ENCODE measurements at places on chromosomes 4 and X.

DNA sequence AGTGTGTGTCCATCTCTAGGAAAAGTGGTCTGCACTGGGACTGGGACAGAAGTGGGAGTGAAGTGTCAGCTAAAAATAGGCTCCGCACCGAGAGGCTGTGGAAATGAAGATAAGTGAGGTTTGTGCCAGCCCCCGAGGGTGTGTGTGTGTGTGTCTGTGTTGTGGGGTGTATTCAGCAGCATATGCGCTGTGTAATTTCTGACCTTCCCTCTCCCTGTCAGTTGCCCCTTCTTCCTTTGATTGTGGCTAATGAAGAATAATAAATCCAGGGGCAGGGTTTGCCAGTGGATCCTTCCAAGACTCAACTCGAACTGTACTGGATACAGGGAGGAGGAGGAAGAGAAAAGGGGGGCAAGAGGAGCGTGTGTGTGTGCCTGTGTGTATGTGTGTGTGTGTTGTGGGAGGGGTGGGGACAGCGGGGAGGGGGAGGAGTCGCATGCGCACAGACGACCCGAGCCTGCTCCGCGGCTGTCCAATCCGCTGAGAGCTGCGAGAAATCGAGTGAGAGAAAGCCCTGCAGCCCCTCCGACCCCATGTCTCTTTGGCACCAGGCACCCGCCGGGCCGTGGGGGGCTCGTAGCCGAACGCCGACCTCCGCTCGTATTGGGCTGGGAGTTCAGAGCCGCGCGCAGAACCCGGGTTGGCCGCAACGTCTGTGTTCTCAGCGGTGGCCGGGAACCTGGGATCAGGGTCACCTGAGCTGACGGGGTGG lies 916 bp upstream of the POU4F2 start:
- DNase-seq, result no peak

GRCh38 chrX:52576946-52577345 lies 60.1 kb upstream of the XAGE1B start:
- DNase-seq, result no peak

DNA sequence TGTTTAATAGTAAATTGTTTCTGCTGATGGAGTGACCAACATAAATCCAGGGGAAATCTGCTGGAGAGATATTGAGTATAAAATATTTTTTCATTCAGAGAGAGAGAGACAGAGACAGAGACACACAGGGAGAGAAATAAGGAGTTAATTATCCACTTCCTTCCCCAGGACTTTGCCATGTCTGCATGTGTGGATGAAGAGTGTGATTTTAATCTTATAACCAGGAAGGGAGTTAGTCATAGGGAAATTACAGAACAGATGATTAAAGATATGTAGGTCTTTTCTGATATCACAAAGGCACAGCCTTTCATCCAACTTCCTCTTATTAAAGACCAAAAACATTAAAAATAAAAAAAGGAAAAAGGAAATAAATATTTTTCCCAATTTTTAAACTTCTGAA lies 526.3 kb downstream of the SPRY1 start:
- no peak for DNase-seq

DNA sequence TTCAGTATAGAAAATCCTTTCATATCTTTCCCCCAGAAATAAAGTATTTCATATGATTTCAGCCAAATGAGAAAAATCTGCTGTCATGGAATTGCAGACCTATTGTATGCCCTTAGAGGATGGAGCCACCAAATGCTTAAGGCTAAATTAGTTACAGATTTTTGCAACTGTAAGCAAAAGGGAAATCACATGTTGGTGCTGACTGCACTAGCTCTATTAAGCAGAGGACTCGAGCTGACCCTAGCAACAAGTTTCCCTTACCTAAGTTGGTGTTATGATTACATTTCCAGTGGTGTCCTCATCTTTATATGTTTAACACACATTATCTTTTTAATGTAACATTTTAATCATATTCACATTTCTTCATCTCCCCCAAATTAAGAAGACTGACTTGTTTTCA lies 58.3 kb upstream of the DOCK11 start:
- no peak for DNase-seq

- no peak for DNase-seq
Measured at GRCh38 chrX:47247999-47248320, 15.2 kb downstream of the USP11 start.

- no peak for DNase-seq
Measured at GRCh38 chr4:71785959-71786358, 2.1 kb upstream of the GC start.

- no peak for DNase-seq
Measured at GRCh38 chr4:141759796-141760425, 123.5 kb downstream of the IL15 start.

- no peak for DNase-seq
Measured at GRCh38 chrX:76147106-76147505, 25.8 kb upstream of the PBDC1 start.

GRCh38 chr4:133972586-133972985 lies 229.0 kb downstream of the PABPC4L start:
- DNase-seq, result no peak

GRCh38 chrX:109601486-109601885 lies 23.5 kb downstream of the KCNE5 start:
- no peak for DNase-seq

DNA sequence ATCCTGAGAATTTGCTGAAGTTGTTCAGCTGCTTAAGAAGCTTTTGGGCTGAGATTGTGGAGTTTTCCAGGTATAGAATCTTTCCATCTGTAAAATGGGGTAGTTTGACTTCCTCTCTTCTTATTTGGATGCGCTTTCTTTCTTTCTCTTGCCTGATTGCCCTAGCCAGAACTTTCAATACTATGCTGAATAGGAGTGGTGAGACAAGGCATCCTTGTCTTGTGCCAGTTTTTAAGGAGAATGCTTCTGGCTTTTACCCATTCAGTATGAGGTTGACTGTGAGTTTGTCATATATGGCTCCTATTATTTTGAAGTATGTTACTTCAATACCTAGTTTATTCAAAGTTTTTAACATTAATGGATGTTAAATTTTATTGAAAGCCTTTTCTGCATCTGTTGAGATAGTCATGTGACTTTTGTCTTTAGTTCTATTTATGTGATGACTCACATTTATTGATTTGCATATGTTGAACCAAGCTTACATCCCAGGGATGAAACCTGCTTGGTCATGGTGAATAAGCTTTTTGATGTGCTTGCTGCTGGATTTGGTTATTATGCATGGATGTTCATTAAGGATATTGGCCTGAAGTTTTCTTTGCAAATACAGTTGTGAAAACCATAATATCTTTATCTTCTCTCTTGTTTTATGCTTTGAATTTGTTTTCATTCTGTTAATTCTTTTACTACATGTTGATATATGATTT lies 573.8 kb upstream of the NDST4 start:
- DNase-seq, result no peak
